ENCODE measurements at places on chromosomes 4 and X.

GRCh38 chr4:89042055-89042454, 14.9 kb downstream of the FAM13A start:
- no peak for DNase-seq

- no peak for DNase-seq
Measured at GRCh38 chrX:10676235-10676957, 56.0 kb upstream of the MID1 start.

- DNase-seq, result no peak
Measured at GRCh38 chr4:41296995-41297394, 40.3 kb downstream of the UCHL1 start.

- DNase-seq, result no peak
Measured at GRCh38 chr4:152599095-152599494, 63.2 kb upstream of the FBXW7 start.

DNA sequence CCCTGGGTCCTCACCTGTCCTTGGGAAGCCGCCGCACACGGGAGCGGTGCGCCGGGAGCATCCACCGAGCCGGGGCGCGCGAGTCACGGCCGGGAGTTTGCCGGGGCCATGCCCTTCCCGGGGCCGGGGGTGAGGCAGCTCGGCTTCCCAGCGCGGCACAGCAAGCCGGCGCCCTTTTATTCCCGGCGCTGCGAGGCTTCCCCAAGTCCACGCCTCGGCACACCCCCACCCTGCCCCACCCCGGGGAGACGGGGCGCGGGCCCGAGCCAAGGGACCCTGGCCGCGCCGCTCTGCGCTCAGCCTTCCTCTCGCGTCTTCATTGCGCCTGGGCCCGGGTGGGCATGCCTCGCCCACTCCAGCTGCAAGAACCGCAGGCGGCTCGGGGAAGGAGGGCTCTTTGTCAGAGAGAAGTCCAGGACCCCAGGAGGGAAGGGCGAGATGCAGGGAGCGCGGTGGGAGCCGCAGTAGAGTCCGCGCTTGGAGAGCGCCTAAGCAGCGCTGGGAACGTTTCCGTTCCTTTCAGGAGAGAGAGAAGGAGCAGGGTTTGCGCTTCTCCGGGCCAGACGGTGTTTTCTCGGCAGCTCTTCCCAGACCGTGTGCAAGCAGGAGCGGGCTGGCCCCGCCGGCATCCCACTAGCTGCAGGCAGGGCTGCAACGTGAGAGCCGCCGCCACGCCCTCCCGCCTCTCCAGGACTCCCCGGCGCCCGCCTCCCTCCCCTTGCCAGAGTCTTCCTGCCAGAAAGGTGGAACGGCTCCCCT, at the start of gene MXRA5:
TSS of gene MXRA5 (minus strand) at position 152 of the 759 bp plus-strand sequence. CDS start 2,819 bp downstream, outside the sequence.
- DNase-seq, result no peak

- no peak for DNase-seq
Measured at GRCh38 chrX:15298201-15298600, 17.2 kb downstream of the ASB11 start.

- no peak for DNase-seq
Measured at GRCh38 chr4:141130947-141131605, 2.2 kb downstream of the RNF150 start.

- no peak for DNase-seq
Measured at GRCh38 chr4:151604238-151604637, 156.6 kb downstream of the GATB start.

DNA sequence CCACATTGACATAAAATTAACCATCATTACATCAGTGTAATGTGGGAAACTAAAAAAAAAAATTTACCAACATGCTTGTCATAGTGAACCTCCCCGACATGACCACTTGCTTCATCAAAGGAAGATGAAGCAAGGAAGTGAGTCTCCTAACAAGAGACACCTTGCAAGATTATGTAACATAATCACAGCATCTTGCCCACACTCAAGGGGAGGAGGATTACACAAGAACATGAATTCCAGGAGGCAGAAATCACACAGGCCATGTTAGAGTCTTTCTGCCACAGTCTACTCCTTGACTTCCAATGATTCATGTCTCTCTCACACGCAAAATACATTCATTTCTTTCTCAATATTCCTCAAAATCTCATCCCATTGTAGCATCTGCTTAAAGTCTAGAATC, 93.3 kb downstream of the AKAP4 start:
- DNase-seq, result no peak

GRCh38 chr4:169027663-169028062, 17.6 kb upstream of the CBR4 start:
- no peak for DNase-seq

- no peak for DNase-seq
Measured at GRCh38 chrX:8731559-8732395, at the start of gene ANOS1. ANOS1 (minus strand) TSS chrX:8732137; CDS start chrX:8732036, 101 bp downstream.

DNA sequence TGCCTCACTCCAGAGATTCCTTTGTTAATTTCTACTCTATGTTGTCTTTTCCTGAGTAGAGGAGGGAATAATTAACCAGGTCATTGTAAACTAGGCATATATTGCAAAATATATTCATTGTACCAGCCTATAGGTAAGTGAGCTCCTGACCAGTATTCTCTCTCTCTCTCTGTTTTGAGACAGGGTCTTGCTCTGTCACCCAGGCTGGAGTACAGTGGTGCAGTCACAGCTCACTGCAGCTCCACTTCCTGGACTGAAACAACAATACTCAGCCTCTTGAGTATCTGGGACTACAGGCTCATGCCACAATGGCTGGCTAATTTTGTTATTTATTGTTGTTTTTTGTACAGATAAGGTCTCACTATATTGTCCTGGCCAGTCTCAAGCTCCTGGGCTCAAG, 198.3 kb downstream of the ARAP2 start:
- DNase-seq, result no peak

DNA sequence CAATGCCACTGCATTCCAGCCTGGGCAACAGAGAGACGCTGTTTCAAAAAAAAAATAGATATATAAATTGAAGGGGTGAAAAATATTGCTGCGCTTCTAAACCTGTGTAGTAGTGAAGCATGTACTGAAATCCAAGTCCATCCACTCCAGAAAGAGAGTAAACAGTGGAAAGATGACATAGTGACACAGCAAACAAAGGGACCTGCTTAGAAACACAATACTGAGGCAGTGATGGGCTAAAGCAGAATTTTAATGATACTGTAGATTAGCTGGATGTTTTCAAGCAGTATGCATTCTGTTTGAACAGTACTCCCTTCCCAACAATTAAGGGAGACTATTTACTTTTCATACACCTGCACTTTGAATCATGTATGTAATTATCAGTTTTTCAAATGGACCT, 42.5 kb downstream of the TFDP3 start:
- DNase-seq, result no peak

GRCh38 chr4:98602270-98602669, 56.1 kb downstream of the TSPAN5 start:
- DNase-seq, result no peak

- no peak for DNase-seq
Measured at GRCh38 chr4:173827707-173828106, 297.7 kb upstream of the HAND2 start.

- no peak for DNase-seq
Measured at GRCh38 chrX:63581398-63581797, 203.6 kb downstream of the ARHGEF9 start.

GRCh38 chr4:8473198-8473919, 32.8 kb downstream of the TRMT44 start:
- no peak for DNase-seq

DNA sequence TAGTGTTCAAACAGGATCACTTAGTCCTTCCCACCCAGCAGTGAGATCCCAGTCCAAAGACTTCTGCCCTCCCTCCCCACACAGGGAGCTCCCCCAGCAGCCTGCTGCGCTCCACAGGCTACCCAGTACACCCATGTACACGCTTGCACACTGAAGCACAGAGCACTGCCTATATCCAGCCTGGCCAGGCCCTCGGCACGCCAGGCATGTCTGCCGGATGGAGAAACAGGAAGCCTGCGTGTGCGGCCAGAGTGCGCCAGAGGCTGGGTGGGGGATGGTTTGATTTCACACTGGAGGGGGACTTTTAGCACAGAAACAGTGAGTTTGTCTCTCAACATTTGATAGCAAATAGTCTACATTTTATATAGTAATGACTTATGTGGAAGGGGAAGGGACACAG, 833.5 kb upstream of the IGFBP7 start:
- no peak for DNase-seq

DNA sequence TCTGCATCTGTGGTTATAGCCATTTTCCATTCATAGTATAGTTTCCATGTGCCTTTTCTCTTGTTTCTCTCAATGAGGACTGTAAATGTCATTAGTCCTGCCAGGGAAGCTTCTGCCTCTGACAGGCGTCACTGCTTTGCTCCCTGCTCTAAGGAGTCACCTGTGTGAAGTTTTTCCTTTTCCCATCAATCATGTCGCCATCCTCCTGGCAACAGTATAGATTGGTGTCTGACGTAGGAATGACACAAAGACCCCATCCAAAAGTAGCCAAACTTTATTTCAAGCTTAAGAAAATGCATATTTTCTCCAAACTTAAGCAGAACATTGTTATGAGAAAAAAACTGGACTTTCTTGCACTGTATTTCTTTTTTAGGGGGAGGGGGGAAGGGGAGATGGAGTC, 23.1 kb upstream of the MECP2 start:
- no peak for DNase-seq

DNA sequence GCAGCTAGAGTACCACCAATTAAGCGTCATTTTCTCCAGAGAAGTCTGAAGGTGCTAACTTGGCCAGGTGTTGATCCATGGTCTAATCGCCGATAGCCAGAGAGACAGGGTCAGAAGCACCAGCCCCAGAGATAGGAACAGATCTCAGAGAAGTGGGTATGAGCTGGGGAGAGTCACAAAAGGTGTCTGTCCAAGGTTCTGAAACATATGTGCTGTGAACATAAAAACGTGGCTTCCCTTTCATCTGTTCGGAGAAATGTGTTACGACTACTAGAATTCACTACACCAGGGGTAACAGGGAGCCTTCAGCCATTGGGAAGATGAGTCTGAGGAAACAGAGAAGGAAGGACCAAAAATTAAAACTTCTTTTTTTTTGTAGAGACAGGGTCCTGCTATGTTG, 91.3 kb downstream of the FBXL5 start:
- no peak for DNase-seq

DNA sequence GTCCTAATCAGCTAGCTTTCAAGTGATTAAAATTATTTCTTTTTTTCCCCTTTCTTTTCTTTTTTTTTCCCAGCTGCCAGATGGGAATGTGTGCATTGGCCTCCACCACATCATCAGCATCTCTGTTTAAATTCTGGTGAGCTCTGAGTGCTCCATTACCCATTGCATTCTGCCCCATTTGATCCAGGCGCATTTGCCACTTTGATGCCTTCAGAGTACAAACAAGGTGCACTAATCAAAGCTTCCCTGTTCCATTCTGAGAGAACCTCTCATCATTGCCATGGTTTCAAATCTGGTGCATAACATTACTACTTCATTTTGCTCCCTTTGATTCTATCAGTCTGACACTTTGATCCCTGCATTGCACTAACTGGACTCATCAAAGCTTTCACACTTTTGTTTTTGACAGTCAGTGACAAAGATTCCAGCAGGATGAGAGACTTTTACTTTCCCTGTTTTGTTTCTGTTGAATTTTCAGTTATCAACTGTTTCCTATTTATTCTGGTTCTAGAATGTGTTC, 238.8 kb upstream of the PCDH10 start:
- no peak for DNase-seq

- no peak for DNase-seq
Measured at GRCh38 chrX:2539586-2539985, 38.8 kb upstream of the DHRSX start.

DNA sequence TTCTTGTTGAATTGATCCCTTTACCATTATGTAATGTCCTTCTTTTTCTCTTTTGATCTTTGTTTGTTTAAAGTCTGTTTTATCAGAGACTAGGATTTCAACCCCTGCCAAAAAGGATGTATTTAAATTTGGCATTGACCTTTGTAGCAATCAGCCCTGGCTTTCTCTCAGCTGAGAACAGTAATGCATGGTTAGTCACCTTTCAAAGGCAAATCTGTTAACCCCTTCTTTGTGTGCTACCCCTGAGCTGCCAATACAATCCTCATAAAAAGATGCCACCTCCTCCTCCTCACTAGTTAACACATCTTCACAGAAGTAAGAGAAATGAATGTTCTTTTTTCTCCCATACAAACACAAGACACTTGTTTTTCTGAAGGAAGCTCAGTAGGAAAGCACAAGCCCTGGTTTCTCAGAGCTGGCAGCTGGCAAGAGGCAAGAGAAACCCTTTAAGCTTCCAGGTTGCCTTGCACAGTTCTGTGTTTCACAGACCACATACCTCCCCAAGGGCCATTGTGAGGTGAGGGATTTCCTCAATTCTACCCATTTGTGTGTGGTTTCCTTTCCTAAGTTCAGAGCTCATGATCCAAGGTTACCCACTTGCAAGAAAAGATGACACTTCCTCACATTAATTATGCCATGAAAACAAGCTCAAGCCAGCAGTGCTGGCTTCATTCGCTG, 122.6 kb downstream of the RCHY1 start:
- DNase-seq, result no peak

GRCh38 chr4:146202665-146203064, 11.7 kb upstream of the REELD1 start:
- no peak for DNase-seq

- no peak for DNase-seq
Measured at GRCh38 chr4:68895561-68896198, 55.9 kb downstream of the UGT2A3 start.

DNA sequence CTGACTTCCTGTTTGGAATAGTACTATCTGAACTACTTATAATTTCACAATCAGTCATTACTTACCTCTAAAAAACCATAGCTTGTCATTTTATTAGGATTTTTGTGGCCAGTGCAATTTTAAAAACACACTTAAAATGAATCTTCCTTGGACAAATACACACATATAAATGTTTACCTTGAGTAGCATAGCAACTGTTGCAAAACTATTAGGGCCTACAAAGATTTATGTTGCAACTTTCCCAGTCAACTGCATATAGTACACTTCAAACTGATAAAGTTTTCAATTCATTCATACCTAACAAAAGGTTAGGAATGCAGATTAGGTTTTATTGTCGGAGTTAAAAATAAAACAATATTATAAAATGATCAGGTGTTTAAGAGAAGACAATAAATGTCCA, 193.0 kb downstream of the PDGFC start:
- no peak for DNase-seq

DNA sequence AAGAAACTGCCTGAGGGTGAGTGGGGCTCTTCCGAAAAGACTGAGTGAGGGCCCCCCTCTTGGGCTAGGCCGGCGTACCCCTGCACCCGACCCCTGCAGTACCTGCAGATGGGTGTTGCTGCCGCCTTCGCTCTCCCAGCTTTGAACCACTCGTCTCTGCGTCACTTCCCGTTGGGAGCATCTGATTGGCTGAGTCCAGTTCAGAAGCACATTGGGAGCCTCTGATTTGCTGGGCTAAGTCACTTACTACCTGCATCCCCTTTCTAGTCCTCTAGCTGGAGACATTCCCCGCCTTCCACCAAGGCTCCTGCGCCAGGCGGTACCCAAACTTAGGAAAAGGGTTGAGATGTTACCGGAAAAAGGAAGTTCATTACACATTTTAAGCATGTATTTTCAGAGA, 20.4 kb upstream of the WWC2 start:
- DNase-seq, result no peak

All from naive thymus-derived CD4-positive, alpha-beta T cell (primary cell).